Central memory CD8-positive, alpha-beta T cell (primary cell): ENCODE measurements at places on chromosomes 5 and 9.

DNA sequence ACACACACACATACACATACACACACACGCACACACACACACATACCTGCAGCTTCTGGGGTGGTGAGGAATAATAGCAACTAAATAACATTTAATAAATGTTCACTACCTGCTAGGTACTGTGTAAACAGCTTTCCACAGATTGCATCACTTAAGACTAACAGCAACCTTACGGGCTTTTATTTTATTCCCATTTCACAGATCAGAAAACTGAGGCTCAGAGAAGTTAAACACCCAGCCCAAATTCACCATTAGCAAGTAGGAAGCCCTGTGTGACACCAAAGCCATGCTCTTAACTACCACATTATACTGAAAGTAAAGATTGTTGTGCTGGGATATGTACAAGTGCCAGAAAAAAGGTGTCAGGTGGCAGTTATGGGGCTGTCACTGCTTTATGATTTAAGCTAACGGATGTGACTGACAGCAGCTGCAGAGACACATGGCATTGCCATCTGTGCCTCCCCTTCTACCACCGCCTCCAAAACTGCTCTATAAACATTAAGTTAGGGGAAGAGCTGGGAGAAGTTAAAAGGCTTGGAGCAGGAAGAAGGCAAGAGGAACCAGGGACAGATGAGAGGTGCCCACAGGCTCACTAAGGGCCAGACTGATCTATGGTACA, 13.6 kb downstream of the MTMR12 start:
- DNase-seq: no peak

DNA sequence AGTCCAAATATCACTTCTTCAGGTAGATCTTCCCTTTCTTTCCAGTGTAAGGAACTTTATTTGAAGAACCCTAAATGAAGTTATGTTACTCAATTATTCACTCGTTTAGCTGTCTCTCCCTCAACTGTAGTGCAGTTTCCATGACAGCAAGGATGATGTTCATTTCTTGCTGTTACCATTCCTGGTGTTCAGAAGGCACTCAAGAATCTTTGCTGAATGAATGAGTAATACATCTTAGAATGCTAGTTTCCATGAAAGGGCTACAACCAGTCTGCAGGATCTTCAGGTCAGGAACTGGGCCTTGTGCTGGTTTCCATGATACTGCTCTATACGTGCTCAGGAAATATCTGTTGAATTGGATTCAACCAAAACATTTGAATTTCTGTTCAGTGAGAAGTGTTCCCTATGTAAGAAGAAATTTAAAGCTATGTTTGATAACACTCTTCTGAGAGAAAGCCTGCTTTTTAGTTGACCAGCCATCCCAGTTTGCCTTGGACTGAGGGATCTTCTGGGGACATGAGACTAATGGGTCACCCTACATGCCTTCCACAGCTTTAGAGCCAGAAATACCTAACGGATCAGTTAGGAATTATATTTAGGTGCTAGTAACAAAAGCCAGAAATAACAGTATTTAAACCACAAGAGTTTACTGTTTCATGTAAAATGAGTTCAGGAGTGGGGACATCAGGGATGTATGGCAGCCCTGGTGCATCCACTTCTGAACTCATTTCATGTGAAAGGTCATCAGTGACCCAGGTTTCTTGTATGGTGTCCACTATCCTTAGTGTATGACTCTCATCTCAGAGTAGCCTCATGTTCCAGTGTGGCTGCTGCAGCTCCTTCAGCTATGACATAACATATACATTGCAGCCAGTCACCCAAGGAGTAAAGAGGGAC, 500.1 kb upstream of the SGCD start:
- DNase-seq: no peak

GRCh38 chr9:87278971-87279733, 218.5 kb upstream of the DAPK1 start:
- DNase-seq: no peak

- no peak for DNase-seq
Measured at GRCh38 chr5:170597872-170598271, 94.1 kb downstream of the KCNIP1 start.

DNA sequence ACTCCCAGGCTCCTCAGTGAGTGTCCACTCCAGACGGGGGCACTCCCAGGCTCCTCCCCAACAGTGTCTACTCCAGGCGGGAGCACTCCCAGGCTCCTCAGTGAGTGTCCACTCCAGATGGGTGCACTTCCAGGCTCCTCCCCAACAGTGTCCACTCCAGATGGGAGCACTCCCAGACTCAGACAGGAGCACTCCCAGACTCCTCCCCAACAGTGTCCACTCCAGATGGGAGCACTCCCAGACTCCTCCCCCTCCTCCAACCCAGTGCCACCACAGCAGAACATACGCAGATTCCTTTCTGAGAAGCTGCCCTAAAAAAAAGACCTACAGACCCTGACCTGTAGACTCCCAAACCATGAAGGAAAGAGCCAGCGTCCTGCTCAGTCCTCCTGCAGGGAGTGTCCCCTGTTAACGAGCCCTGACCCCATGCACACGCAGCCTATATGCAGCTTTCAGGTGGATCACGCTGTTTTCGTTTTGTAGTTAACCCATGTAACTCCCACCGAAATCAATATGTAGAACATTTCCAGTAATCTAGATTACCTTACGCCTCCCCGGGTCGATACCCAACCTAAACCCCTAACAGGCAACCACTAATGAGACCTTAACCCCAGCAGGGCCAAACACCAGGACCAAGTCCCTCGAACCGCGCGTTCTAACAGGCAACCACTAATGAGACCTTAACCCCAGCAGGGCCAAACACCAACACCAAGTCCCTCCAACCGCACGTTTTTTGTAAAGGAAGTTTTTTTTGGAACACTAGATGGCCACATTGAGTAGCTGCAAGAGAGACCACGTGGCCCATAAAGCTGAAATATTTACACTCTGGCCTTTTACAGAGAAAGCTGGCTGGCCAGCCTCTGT, 15.7 kb downstream of the PNPLA7 start:
- DNase-seq: no peak

DNA sequence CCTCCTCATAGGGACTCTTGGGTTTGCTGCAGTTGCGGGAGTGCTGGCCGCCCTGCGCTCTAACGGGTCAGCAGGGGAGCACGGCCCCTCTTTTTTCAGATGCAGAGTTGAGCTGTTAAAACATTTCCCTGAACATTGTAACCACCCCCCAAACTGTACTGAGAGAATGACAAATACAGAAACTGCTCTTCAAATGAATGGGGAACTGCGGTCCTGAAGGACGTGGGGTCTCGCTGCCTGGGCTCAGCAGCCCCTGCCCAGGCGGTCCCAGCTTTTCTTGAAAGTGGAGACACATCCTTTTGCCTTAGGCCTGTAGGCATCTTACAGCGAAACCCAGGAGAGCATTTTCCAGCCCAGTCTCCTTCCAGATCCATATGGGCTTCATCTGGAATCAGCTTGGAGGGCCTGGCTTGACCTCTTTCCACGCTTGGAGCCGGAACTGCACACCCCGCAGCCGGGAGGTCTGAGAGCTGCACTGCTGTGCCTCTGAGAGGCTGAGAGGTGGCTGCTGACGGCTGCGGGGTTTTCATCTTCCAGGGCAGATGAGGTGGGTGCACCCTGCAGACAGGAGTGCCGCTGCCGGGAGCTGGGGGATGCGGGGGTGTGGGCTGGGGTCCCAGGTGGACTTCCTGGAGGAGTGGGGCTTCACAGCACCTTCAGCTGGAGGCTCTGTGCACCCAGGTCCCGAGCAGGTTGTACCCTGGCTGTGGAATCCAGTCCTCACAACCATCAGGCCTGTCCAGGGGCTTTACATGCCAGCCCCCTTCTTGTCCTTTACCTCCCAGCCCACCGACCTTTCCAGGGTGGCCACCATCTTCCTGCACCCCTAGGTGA, 1.2 kb upstream of the AGPAT2 start:
- DNase-seq: no peak

DNA sequence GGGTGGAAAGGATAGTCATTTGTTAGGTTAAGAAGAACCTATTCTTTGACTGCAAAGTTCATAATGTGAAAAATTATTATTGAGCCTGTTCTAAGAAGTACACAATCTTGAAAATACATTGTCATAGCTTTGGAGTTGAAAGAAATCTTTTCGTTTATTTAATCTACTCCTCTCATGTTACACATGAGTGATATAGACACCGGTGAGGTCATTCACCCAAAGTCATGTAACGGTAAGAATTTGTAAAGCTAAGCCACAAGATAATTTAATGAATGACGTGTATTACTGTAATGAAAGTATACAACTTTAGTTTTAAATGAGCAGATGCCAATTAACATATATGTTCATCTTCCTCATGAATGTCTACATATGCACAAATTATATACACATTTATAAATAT, 284.1 kb upstream of the PDE4D start:
- DNase-seq: no peak

DNA sequence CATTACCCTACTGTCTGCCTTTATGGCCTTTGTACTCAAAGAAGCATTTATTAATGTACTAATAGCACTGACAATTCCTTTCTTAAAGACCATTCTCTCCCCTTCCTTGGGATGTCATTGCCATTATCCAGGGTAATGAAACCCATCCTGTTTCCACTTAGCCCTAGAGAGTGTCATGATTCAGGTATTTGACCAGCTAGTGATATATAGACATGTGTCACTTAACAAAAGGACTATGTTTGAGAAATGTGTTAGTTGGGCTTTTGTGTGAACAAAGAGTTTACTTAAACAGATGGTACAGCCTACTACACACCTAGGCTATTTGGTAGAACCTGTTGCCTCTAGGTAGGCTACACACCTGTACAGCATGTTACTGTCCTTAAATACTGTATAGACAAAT, 2.0 kb downstream of the ATP6V0E1 start:
- DNase-seq: no peak

DNA sequence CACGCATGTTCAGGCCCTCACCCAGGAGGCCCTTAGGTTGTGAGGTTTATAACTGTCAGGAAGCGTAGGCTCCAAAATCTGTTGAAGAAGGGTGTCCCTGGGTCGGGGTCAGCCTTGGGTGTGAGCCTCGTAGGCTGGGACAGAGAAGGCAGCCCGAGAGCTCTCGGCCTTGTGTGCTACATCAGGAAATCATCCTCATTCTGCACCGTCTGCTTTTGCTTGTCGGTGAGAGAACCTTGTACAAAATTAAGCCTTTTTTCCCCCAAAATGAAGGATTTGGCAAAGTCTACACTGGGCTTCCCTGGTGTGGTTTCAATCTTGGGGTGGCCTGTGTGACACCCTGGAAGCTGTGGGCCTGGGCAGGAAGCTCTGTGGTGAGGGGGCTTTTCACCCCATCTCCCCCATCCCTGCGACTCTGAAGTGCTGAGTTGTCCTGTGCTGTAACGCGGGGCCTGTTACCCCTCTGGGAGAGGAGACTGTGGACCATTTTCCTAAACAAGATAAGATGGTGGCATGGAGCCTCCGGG, 55.3 kb downstream of the AHRR start:
- peak; percentile 3 for DNase-seq

GRCh38 chr5:31786090-31786631, 147.2 kb downstream of the PDZD2 start:
- no peak for DNase-seq

DNA sequence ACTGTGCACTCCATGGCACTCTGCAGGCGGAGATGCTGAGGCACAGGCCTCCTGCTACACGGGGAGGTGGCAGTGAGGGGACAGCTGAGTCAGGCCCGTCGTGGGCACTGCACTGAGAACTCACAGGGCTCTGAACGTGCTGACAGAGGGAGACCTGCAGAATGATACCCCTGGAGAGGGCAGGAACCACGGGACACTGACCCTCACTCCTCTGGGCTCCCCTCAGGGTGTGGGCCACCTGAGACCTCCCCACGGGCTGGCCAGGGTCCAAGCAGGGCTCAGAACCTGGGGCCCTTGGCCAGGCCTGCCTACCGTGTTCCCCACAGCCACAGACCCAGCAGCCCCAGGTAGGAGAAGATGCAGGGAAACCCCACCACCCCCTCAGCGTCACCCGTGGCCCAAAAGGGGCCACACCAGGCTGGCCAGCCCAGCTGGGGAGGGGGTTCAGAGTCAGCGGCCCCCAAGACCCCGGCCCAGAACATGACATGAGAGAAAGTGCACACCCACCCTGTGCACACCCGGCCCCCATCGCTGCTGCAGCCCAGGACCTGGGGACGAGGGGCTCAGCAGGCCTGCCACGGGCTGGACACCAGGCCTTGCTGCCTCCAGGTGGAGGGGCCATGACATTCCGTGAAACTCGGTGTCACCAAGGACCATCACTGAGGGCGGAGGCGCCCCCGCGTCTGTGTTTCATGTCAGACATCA, 30.9 kb downstream of the GLT6D1 start:
- no peak for DNase-seq

GRCh38 chr9:136826703-136827582, 15.3 kb upstream of the AJM1 start:
- no peak for DNase-seq

DNA sequence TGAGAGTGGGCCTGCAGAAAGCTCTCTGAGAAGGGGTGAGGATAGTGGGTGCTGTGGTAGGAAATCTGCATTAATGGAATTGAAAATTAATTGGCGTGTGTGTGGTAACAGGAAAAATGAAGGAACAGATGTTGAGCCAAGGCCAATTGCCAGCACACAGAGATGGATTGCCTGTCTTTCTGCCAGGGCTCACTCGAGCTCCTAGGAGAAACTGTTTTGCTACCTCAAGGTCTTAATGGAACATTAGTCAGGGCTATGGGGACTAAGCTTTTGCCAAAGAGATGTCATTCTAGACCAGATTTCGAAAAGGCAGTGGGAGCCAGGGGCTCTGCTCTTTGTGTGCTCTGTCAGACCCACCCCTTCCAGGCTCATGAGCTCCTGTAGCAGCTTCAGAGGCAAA, 124.0 kb upstream of the EFNA5 start:
- DNase-seq: no peak

GRCh38 chr9:123964761-123965160, 34.8 kb upstream of the DENND1A start:
- DNase-seq: no peak

DNA sequence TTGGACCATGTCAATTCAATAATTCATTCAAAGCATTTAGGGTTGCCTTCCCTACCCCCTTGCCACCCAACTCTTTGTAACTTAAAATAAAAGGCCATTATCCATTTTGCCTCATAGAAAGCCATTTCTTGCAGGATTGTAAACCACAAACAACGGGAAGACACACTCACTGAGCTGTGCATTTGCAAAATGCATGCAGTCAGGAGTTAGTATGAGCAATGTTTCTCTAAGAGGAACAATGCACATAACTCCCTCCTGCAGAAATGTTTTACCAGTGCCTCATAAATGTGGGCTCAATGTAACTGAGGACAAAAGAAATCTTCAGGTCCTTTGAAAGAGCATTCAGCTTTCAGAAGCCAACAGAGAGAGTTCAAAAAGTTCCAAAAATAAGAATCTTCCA, 98.5 kb upstream of the ABCA1 start:
- DNase-seq: no peak

DNA sequence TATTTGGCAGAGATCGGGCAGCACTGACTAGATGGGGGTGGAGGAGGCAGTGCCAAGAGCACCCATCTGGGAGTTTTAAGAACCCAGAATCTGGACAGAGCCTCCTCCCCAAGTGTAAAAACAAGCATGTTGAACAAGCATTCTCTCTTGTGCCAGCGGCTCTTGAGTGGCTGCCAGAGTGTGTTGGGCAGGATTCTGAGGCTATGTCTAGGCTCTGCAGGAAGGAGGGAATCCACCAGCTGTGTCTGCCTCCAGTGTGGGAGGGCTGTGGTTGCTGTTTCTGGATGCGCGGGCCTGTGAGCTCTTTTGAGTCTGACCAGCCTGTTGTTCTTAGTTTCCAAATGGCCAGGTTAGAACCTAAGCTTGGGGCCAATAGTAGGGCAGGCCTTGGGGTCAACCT, 39.8 kb downstream of the HMCN2 start:
- no peak for DNase-seq
